ENCODE measurements at places on chromosomes 7 and 10.

DNA sequence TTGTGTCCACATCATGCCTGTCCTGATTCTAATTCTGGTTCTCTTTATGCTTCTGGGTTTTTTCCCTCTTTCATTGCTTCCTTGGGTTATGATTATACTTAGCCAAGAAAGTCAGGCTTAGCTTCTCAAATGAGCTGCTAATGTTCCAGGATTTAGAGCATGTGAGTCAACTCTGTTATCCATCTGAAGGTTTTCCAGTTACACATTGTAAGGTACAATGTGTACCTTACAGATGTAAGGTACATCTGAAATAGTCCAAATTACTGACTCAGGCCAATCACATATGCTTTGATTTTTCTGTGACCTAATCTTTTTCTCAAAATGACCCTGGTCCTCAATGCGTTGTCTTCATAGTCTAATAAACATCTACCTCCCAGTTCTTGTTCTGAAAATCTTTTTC, 13.3 kb upstream of the MIOS start:
- no peak for DNase-seq

DNA sequence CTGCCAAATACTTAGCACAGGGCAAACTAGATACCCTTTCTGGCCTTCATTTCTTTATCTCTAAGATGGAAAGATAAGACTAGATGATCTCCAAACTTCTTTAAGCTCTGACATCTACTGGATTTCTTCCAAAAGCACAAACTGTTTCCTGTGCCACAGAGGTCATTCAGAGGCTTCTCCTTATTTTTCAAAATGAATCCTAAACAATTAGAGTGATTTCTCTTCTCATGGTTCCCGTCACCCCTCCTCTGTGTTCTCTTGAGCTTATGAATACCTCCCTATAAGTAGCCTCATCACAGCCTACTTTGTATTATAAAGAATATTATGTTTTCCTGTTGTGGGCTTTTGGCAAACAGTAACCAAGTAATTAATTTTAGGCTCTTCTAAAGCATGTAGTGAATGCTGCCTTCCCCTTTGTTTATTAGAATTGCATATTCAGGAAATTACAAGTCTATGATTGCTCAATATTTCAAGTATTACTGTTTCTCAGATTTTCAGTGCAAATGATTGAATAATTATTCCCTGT, 179.5 kb downstream of the REEP3 start:
- DNase-seq, result no peak

DNA sequence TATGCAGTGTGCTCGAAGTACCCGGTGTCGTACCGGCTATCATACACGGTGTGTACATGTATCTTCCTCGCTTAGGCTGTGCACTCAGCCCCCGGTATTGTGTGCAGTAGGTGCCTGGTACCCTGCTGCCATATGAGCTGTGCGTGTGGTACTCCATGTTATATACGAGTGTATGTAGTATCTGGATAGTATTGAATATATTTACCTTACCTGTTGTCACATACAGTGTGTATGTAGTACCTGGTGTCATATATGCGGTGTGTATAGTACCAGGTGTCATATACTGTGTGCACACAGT, 1.2 kb downstream of the ZMYND11 start:
- DNase-seq, result no peak

DNA sequence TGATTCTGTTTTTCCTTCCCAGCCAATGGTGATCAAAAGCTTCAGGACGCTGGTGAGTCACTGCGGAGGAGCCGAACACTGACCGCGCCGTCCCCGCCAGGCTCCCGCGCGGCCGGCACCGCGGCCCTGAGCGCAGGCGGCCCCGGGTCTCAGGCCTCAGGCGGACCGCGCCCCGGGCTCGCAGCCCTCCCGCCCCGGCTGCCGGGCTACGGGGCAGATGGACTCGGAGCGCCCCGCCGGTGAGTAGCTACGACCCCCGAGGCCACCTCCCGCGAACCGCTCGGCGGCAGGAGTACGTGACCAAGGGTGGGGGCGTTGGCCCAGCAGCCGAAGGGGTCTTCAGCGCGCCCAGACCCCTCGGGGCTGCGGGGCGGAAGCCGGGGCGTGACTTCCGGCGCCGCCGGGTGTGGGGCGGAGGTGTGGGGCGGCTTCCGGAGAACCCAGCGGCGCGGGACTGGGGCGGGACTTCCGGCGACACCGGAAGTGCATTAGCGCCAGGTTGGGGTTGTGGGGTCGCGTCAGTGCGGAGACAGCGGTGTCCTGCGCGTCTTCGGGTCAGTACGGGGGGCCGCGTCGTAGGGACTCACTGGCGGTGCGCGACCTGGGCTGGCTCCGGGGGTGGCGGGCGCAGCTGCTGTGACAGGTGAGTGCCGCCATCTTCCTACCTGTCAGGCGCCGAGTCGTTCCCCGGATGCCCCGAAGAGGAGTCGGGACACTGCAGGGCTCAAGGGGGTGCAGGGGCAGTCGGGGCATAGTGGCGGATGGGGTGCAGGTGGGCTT, at the start of gene WDR37:
Gene WDR37, plus strand, starts transcription at position 60 of the 780 bp plus-strand sequence. CDS start 15,771 bp downstream, outside the sequence.
- DNase-seq, result peak; percentile 90

- DNase-seq, result no peak
These were observed 143.6 kb downstream of the CUBN start for GRCh38 chr10:16986082-16986405.

- DNase-seq, result no peak
These were observed 81.9 kb downstream of the DNMBP start for GRCh38 chr10:99927721-99928280.

DNA sequence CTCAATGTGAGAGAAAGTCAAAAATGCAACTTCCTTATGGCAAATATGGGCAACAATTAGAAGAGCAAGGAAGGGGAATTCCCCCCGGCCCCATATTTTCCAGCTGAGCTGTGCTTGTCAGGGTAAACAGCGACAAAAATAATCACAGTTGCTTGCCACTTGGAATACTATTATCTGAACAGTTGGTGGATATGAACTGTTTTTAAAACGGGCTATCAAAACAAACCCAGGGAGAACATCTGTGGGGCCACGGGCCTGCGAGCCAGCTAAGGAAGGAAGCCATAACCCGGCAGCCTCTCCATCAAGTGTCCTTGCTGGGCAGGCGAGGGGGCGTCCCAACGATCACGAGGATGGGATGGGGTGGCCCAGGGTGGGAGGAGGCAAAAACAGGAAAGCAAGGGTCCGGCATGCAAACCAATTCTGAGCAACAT, 228.4 kb downstream of the ARHGAP12 start:
- no peak for DNase-seq

GRCh38 chr10:20714518-20714917, 182.6 kb downstream of the NEBL start:
- no peak for DNase-seq

DNA sequence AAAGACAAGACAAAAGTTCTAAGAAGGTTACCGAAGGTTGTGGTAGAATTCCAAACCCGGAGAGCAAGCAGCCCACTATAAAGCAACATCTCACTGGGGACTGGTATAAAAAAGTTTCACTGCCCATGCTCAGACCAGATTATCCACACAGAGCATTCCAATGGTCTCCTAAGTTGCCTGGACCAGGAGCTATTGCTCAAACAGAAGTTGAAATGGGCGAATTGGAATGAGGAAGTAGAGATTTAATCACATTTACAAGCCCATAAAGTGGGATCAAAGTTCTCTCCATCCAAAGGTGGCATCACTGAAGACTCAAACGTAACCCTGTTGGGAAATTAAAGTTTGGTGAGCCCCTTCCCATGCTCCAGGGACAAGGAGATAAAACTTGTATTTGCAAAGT, 19.8 kb downstream of the OR2F1 start:
- DNase-seq, result no peak

- DNase-seq, result no peak
These were observed 11.4 kb downstream of the PWWP2B start for GRCh38 chr10:132408367-132408781.

DNA sequence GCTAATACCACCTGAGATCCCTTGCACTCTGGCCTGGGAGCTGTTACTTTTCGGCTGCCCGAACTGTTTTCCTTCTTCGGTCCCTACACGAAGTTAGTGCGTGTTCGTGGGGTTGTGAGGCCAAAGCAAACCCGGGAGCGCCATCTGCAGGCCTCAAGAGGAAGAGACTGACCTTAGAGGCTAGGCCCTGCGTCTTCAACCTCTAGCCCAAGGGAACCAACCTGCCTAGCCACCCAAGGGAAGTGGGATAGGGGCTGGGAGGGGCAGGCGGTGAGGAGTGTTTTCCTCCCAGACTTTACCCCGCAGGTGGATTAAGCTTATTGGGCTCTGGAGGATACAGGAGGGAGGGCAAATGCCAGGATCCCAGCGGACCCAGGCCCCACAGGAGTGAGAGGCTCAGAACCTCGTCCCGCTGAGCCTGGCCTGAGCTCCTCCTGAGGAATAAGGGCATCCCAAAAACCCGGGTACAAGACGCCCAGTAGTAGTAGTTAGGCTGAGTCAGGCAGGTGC, 1.7 kb upstream of the PAX2 start:
- peak; percentile 52 for DNase-seq

GRCh38 chr7:4065190-4065589, 616.9 kb upstream of the FOXK1 start:
- no peak for DNase-seq

DNA sequence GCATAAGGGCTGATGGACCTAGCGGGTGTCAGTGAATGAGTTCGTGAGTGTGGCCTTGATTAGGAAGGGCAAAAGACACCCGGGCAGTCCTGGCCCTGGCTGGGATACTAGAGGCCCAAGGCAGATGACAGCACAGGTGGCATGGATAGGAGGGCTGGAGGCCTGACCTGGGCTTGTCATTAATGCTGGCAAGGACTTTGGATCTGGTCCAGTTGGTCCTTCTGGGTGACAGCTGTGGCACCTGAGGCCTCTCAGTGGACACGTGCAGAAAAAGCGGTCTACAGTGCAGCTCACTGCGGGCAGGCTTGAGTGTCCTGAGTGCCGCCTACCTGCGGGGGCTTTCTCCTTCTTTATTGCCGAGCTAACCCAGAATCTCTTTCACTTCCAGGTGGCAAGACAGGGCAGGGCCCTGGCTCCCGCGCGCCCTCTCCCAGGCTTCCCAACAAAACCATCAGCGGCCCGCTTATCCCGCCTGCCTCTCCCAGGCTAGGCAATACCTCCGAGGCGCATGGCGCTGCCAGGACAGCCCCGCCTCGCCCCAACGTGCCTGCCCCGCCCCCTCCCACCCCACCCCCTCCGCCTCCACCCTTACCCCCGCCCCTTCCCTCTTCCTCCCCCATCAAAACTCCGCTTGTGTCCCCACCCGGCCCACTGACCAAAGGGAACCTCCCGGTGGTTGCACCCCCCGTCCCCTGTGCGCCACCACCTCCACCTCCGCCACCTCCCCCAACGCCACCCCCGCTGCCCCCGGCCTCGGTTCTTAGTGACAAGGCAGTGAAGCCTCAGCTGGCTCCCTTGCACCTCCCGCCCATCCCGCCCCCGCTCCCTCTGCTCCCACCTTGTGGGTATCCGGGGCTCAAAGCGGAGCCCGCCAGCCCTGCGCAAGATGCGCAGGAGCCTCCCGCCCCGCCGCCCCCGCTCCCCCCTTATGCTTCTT, 77.4 kb downstream of the WIPF3 start:
- DNase-seq, result no peak

All from stimulated activated CD4-positive, alpha-beta T cell treated with anti-CD3 and anti-CD28 coated beads, Interleukin-12 subunit alpha, Interleukin-12 subunit beta, amount 100 ng/mL, for 4 hours (primary cell).